ENCODE measurements at places on chromosomes 5 and 9. TPM values are rescaled to one million over a fixed set of nuclear protein-coding genes. Genes with fewer than 3 reads are reported as not detected.

The NEUROG1 gene
- not detected for total RNA-seq

The KIF4B gene
- total RNA-seq = not detected

The SUB1 gene
- 474 TPM for total RNA-seq

The PAEP gene
- total RNA-seq = not detected

The OR5C1 gene
- not detected for total RNA-seq

The ANKRD33B gene
- total RNA-seq = 23.2 TPM

The QRFP gene
- total RNA-seq = not detected
